ENCODE measurements at places on chromosomes 12 and 14.
A peak's percentile ranks its signal among the peaks of the same experiment; 100 is the strongest.

DNA sequence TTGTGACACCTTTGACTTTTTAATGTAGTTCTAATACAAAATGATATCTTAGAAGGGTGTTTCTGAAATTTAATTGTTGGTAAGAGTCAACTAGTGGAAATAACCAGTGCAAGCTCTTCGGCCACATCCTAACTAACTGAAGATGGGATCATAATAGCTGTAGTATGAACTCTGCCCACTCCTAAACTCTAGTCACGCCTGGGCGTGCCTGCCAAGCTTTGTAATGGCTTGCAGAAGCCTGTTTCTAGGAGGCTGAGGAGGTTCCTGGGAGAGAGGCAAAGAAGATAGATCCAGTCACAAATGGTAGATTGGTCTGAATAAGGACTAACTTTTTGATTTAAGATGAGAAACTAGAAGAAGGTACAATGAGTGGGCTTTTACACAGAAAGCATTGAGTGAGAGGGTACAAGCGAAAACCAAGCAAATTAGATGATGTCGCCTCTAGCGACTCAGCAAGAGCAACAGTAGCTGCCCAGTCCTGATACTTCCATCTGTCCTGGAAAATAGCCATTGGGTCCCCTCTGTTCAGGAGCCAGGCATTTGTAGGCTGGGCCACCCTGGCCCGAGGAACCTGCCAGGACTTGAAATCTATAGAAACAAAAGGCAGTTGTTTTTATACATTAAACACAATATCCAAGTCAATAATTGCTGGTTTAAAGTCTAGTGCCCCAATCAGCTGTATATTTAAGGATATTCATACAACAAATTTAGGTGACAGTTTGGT is 148.8 kb downstream of the SLC38A4 start:
- DNase-seq: no peak

DNA sequence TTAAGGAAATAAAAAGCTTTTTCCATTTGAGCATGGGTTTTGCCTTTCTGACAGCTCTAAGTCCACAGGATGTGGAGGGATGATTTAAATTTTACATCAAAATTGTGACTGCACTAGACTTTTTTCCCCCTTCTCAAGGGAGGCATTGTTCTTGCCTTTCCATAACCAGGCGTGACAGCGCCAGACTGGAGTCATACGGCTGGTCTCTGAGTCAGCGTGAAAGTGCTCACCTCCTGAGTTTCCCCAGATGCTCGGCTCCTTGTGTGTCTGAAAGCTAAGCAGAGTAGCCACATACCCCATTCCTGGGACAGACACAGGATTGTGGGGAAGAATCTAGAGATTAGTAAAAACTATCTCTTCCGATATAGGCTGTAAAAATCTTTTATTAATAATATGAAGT is 43.1 kb downstream of the SOX5 start:
- DNase-seq: no peak

GRCh38 chr14:101635749-101636560 is 74.7 kb downstream of the DIO3 start:
- DNase-seq: no peak

DNA sequence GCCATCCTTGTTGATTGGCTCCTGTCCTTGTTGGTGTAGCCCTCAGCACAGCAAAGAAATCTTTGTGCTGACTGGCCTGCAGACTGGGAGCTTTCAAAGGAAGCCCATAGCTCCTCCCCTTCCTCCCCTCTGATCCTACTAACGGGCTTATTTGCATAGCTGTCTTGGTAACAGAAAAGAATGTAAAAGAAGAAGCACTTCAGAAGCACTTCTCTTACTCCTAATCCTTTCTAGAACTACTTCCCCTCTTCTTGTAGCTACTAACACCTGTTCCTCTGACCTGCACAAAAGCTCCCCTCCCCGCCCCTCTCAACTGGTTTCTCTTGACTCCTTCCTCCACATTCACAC is 14.3 kb upstream of the RIC8B start:
- DNase-seq: no peak

DNA sequence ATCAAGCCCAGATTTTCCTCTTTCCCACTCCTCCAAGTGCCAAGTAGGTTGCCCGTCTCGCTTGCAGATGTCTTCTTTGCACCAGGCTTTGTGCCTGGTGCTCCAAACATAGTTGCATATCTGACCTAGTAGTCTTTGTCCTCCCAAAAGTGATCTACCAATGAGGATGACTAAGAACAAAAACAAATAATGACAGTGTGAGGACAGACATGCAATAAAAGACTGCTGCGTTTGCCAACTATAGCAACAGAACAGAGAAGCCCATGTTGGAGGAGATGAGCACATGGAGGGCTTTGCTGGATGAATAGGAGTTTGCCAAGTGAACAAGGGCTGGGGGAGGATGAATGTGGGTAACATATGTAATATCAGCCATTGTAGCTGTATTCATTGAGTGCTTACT is 15.6 kb downstream of the DTX1 start:
- DNase-seq: no peak

DNA sequence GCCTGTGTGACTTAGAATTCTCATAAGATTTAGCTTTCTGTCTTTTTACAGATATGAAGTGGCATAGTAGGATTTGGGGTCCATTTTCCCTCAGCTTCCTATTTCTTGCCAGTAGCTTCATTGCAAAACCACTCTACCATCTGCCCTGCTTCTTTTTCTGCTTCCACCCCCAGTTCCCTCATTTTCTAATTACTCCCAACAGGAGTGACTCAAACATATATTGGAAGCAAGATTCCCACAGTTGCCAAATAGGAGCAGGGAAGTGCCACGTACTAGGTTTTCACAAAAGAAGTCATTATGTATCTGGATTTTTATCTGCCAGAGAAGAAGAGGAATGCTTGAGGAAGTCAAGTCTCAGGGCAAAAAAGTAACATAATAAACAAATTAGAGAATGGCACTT is 64.1 kb downstream of the ANO4 start:
- DNase-seq: no peak

DNA sequence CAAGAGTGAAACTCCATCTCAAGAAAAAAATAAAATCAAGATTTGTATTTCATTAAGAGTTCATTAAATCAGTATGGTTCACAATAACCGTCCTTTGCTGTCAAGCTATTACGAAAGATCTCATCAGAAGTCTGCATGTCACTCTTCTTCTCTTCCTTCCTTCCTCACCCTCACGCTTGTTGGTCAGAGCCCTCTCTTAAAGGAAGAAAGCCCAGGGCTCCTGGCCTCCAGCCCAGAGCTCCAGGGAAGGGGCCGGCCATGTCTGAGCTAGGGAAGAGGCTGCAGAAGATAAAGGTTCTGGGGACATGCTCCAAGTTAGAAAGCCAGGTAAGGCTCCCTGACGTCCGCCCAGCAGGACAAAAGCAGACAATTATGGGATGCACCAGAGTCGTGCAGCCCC is 43.1 kb upstream of the DLK1 start:
- no peak for DNase-seq

DNA sequence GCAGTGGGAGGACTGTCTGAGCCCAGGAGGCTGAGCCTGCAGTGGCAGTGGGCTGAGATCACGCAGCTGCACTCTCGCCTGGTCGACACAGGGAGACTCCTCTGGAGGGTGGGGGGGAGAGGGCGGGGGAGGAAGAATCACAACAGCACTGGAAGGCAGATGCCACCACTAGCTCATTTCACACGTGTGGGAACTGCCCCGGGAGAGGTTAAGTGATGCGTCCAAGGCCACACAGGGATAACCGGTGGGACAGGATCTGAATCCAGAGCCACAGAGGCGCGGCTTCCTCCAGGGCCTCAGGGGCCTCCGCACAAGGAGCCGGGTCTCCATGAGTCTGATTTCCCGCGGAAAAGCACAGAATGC is 20.8 kb downstream of the STX2 start:
- no peak for DNase-seq

- DNase-seq: no peak
Measured at GRCh38 chr12:94755598-94755997, 105.2 kb upstream of the TMCC3 start.

DNA sequence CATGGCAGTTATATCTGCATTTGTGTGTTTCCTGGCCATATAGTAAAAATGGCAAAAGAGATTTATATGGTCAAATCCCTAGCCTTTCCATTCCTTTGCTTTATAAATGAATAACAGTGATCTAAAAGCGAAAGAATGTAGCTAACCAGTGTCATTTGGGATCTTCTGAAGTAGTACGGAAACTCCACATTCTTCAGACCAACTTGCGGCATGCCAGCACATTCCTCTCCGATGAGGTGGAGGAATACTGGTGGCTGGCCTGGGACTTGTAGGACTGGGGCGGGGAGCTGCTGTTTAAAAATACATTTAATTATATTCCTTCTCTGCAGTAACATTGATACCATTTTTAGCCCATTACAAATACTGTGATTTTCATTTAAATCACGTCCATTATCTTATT is 85.3 kb downstream of the SAMD4A start:
- no peak for DNase-seq

GRCh38 chr12:114809097-114809496 is 125.1 kb upstream of the TBX3 start:
- DNase-seq: no peak

DNA sequence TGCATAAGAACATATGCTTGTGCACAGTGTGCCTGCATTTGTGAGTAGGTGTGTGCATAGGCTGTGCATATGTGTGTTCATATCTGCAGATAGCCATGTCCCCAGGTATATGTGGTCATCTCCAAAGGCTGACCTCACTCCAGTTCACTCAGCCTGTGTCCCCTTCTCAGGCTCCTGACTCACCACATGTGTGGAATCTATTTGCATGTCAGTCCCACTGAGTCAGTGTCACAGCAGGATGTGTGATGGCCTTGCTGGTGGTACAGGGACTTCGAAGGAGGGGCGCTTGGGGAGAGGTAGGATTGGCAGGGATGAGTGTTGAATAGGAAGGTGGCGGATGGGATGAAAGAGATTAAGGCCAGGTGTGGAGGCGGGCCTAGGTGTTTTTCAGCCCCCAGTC is 35.5 kb downstream of the KRT80 start:
- DNase-seq: no peak

- no peak for DNase-seq
Measured at GRCh38 chr14:91961297-91962220, 14.1 kb upstream of the FBLN5 start.

GRCh38 chr14:57530571-57530970 is 36.9 kb upstream of the CCDC198 start:
- no peak for DNase-seq

DNA sequence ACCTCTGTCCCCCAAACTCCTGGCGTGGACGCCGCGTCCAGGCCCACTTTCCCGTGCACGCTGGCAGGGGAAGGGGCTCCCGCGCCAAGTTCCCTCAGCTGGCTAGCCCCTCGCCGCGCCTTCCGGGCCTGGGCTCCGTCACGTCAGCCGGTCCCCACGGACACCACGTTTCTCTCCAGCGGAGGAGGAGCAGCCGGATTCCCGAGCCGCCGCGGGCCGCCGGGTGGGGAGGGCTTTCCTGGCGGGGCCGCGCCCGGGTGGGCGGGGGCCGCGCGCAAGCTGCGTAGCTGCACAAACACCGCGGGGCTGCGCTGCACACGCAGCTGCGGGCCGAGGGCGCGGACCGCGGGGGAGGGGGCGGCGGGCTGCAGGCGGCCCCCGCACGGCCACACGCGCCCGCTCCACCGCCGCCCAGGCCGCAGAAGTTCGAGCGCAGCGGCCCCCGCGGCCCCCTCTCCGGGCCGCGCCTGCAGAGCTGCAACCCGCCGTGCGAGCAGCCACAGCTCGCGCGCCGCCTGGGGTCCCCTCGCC is 45.1 kb upstream of the PNMA1 start:
- DNase-seq: peak; percentile 29

GRCh38 chr14:51118993-51119392 is 24.1 kb upstream of the TRIM9 start:
- no peak for DNase-seq

GRCh38 chr12:14883686-14884085 is 2.0 kb downstream of the MGP start:
- DNase-seq: no peak

DNA sequence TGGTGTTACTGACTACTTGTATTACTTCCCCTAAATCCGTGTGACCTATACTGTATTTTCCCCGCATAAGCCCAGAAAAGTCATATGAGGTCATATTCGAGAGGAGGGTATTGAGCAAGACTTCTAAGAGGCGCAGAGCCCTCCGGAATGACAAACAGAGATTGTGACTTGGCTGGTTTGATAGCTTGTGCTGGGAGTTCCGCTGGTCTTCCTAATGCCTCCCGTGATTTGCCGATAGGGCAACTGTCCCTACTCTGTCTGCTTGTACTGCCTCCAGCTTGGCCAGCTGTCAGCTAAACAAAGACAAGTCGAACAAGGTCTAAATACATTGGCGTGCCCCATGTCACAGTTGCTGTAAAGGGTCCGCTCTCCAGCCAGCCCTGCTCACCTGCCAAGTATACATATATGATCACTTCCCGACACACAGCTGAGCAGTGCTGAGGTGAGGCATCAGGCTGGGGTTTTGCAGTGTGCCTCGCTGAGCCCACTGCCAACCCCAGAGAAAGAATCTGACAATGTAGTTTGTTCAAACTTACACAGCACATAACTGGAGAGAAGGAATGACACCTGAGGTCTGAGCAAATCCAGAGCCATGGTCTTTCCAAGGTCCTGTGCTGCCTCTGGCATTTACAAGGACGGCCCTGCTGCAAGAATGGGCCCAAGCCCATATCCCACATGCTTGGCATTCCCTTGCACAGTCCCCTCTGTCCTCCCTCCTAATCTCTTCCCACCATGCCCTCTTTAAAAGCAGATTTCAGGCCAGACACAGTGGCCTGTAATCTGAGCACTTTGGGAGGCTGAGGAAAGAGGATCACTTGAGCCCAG is 23.7 kb downstream of the LGMN start:
- DNase-seq: no peak

- no peak for DNase-seq
Measured at GRCh38 chr12:68771223-68771925, 25.4 kb downstream of the SLC35E3 start.

- DNase-seq: no peak
Measured at GRCh38 chr12:100544165-100544564, 29.3 kb upstream of the GAS2L3 start.

DNA sequence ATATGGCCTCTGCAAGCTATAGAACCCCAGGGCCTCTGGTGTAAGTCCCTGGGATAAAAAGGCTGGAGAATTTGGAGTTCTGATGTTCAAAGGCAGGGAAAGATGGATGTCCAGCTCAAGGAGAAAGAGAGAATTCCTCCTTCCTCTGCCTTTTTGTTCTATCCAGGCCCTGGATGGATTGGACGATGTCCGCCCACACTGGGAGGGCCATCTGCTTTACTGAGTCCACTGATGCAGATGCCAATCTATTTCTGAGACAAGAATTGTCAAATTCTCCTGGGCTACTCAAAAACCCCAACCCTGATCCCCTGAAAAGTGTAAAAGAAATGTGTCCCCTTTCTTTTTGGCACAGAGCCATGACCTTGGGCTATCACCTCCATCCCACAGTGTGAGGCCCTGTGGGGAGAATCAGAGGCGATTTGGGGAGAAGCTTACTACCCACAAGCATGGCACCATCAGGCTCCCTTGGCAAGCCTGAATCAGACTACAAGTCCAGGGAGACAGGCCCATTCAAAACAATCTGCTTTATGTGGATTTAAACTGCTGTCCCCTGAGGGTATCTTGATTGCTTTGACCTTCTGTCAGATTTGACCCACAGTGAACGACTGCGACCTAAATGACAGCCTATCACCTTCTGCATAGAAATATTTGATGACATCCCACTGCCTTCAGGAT is 334.0 kb downstream of the NUAK1 start:
- DNase-seq: no peak

- DNase-seq: no peak
Measured at GRCh38 chr12:113613414-113613813, 141.7 kb upstream of the LHX5 start.
